ENCODE measurements at places on chromosomes 7 and 10.
A peak's percentile ranks its signal among the peaks of the same experiment; 100 is the strongest.

GRCh38 chr7:121304102-121304658 is 24.6 kb upstream of the WNT16 start:
- DNase-seq: no peak

DNA sequence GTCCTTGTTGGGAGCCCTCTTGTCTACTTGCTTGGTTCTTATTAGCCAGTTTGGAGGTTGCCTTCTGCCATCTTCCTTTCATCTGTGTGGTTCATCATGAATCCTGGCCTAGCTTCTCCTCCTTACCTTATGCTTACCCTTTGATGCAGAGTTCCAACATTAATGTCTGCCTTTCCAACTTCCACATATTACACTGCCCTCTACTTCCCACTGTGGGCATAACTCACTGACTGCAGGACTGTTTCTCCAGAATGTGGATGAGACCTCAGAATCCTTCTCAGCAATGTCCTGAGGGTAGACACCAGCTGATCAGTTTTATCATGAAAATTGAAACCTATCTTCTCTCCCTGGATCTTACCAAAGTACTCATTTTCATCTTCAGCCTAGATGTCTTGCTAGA is 491.0 kb downstream of the LRMDA start:
- peak; percentile 4 for DNase-seq

- DNase-seq: no peak
Observed at GRCh38 chr7:42103456-42103855, 133.6 kb downstream of the GLI3 start.

DNA sequence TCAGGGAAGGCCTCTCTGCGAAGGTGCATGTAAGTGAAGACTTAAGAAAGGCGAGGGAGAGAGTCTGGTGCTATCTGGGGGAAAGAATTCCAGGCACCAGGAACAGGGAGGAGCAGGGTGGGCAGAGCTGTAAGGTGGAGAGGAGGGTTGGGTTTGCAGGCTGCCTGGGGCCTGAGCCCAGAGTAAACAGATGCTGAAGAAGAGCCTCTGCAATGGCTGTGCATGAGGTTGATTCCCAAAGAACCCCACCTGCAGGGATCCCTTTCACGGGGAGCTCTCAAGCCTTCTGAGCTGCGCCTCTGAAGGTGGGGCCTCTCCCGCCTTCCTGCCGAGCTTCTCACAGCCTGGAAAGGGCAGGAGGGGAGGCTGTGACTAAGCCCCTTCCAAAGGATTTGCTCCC is 115.1 kb downstream of the RNF216 start:
- no peak for DNase-seq

GRCh38 chr10:118958984-118959925 is 70.3 kb upstream of the NANOS1 start:
- peak; percentile 88 for DNase-seq

GRCh38 chr10:11553773-11554381 is 57.6 kb downstream of the USP6NL start:
- DNase-seq: no peak

DNA sequence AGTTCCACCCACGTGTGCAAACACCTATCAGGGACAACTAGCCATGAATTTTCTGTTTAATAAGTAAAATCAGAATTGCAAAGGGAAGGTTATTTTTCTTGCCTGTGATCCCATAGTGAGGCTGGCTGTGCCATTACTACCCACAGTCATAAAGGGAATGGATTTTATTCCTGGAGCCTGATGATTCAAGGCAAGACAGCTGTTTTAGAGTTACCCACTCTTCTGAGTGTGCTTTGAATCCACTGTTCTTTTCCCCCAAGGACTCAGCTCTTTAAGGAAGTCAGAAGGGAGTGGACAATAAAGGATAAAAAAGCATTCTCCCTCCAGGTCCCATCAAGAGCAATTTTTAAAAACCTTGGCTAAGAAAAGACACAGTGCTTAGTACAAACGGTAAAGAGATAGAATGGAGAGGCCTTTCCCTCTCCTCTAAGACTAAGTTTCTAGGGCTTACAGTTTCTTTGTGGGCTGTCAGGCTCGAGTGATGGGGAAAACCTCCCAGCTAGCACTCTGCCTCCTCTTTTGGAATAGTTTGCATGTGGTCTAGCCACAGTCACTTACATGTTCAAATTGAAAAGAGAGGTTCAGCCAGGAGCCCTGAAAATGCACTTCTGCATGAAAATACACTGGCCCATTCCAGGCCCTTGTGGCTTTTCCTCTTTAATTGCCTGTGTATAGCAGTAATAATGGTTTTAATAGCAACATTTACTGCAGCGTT is 5.1 kb upstream of the LRRC4 start:
- DNase-seq: no peak
